MV-4-11 (cell line): ENCODE measurements at places on chromosomes 3 and 15.

GRCh38 chr15:69951898-69952555, 145.7 kb downstream of the TLE3 start:
- DNase-seq, result no peak

DNA sequence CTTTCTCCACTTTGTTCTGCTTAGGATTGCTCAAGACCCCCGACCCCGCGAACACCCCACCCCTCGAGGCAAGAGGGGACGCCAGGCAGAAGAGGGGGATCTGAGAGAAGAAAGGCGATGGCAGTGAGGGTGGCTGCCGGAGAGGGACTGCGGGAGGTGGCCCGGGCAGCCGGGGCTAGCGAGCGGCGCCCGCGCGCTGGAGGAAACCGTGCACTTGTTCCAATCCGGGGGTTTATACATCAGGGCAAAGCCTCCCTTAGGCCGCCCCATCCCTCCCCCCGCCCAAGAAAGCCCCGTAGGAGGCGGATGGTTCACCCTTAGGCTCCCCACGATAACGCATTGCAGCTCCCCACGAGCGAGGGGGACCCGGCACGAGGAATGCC, 475 bp downstream of the ERC2 start:
- DNase-seq, result no peak

DNA sequence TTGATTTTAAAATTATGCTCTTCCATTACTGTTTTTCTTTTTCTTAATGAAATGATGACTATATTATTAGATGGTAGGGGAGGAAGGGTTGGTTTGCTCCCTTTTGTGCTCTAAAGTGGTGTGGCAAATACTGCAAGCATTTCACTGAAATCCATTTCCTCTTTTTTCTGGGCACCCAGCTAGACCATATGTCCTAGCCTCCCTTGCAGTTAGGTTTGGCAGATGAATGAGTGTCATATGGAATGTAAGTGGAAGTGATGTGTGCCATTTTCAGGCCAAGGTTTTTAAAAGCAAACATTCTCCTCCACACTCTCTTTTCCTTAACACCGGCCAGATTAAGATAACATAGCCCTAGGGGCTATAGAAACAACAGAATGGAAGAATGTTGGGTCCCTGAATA, 363.0 kb downstream of the FGF12 start:
- peak; percentile 19 for DNase-seq

GRCh38 chr15:40081691-40082194, 26.9 kb downstream of the BMF start:
- no peak for DNase-seq

DNA sequence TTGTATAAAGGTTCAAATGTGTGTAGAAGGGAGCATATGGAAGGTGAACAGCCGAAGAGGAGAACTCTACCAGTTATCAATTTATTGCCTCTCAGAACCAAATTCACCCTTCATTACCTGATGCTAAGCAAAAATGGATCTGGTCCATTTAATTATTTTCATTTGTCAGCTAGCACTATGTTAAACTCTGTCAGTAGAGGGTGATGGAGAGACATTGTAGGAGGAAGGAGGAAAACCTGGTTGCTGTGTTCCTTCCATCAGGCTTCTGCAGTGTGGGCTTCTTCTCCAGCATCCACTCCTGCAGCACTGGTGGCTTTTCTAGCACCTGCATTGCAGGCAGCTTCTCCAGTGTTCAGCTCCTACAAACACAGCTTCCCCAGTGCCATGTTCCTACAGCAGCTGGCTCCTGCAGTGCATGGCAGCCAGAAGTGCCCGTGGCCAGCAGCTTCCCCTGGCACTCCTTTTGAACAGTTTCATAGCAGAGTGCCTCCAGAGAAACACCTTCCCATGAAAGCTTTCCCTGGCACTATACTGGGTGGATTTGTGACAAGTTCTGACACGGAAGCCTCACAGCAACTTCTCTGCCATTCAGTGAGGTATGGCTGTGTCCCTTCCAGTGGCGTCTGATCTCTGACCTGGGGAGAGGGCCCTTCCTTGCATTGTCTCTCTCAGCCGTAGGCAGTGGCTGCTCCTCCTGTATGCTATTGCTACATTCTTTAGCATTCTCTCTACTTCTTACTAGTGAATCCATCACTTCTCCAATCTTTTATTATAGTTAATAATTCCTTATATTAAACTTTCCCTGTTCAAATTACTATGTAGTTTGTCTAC, 14.6 kb upstream of the IL17RD start:
- no peak for DNase-seq

DNA sequence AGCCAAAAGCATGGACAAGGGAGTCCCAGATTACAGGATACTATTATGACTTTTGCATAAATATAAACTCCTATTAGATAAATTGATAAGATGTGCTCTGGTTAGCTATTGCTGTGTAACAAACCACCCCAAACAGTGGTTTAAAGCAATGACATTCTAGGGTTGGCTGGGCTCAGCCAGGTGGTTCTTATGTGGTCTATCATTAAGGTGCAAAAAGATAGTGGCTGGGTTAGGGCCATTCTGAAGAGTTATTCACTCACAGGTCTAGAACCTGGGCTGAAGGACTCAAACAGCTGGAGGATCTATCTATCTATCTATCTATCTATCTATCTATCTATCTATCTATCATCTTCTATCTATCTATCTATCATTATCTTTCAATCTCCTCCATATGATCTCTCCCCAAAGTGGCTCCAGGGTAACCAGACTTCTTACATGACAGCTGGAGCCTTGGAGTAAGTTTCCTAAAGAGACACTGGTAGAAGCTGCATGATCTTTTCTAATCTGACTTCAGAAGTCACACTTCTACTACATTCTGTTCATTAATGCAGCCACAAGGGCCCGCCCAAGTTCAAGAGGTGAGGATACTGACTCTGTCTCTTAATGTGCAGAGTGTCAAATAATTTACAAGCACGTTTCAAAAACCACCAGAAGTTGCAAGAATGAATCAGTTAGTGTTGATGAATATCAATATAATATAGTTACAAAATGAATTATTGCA, 74.9 kb upstream of the XCR1 start:
- DNase-seq, result peak; percentile 68

GRCh38 chr15:83559310-83559966, 94.5 kb upstream of the ADAMTSL3 start:
- DNase-seq, result peak; percentile 26

- peak; percentile 81 for DNase-seq
These were observed 6.5 kb downstream of the POPDC2 start for GRCh38 chr3:119653876-119654275.

GRCh38 chr3:127458696-127459604, 131.6 kb downstream of the TPRA1 start:
- DNase-seq, result peak; percentile 3

GRCh38 chr3:176359211-176359610, 838.1 kb downstream of the TBL1XR1 start:
- DNase-seq, result no peak

DNA sequence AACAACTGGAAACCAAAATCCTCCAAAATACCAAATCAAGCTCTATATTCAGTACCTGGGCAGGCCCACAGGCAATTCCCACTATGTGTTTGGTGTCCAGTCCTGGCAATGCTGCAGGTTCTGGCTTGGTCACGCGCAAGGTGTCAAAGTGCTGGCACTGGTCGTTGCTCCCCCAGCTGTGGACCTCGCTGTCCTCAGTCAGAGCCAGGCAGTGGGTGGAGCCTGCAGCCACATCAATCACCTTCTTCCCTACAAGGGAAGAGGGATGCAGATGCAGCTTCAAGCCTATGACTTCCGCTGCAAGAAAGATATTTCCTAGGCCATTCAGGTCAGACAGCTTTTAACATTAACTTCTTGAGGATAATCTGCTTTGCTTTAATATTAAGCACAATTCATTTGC, 61.3 kb downstream of the HERC2 start:
- DNase-seq, result no peak

- DNase-seq, result no peak
These were observed 366.8 kb upstream of the KCNMB2 start for GRCh38 chr3:178169421-178169820.

DNA sequence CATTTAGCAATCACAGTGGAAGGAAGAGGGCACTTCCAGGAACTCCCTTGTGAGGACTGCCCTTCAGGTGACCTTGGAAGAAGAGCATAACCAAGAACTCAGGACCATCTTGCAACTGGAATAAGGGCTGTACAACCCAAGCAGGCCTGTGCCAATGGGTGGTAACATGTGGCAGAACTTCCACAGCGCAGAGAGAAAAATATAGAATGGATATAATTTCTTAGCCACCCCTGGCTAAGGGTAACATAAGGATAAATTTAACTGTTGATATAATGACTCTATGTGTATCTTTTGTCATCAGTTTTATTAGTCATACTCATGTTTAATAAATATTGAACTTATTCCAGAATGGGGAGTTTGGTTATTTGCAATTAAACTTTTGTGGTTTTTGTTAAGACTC, 13.4 kb upstream of the MFSD1 start:
- no peak for DNase-seq

- DNase-seq, result no peak
These were observed 416.1 kb downstream of the ERC2 start for GRCh38 chr3:56052188-56052587.

GRCh38 chr15:45205192-45205591, 17.4 kb upstream of the SHF start:
- DNase-seq, result peak; percentile 65

DNA sequence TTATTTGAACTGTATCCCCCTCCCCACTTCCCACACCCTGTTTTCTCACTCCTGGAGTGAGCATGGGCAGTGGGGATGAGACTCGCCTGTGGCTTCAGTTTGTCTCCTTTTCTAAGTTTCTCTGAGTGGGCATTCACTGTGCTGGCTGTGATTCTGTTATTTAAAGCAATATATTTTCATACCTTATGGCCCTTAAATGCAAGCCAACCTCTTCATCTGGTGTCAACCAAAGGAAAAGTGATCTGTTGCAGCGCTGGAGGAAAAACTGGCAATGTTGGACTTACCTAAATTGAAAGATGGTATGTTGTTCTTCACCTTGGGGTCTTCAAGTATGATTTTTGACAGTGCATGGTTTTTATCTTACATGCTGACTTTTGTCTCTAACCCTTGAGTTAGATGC, 56.1 kb downstream of the RBM6 start:
- DNase-seq, result no peak

DNA sequence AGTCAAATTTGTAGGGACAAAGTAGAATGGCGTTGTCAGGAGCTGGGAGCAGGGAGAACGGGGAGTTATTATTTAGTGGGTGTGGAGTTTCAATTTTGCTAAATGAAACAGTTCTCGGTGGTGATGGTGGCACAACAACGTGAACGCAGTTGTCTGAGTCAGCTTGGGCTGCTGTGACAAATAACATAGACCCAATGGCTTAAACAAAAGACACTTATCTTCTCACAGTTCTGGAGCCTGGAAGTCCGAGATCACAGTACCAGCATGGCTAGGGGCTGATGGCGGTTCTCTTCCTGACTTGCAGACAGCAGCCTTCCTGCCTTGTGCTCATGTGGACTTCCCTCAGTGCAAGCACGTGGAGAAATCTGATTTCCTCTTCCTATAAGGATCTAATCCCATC, 90.2 kb downstream of the CHSY1 start:
- no peak for DNase-seq

DNA sequence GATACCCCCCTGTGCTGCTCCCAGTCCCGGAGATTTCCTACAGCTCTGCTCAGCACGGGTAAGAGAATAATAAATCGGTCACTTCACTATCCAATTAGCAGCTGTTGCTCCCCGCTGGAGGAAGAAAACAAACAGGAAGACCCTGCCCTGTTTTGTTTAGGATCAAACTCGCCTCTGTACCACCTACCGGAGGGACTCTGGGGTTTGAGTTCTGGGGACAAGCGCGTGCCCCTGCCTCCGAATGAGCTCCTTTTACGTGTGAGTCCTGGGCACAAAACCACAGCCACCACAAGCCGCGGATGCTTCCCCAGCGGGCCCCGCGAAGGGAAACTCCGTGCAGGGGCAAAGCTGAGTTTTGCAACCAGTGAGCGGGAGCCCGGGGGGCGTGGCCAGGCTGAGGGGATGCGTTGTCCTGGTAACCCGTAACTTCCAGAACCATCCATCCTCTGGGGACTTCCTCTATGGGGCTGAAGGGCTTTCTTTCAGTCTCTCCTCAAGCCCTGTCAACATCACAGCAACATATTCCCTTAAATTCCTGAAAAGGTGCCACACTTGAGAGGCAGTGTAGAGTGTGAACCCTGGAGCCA, 315.7 kb upstream of the PROK2 start:
- DNase-seq, result peak; percentile 97

DNA sequence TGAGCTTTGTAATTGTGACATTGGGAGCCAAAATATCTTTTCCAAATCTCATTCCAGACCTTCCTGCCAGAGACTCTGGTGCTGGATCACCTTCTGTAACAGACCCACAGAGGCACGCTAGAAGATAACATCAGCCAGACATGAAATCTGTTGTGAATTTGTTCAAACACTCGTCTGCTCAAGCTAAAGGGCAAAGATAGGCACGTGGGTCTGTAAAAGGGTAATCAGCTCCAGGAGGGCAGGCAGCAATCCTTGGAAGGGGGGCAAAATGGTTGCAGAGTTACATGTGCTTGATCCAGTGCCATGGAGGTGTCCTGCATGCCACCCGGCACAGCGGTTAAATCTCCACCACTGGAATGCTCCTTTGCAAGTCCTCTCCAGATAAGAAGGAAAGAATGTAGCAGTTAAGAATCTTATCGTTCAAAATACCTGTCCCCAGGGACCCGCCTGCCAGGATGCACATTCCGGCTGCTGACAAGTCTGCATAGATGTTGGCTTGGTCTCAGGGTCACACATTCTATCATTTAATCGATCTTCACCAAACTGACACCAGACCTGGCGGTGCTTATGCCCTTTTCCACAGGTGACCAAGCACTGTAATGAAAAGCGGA, 74.8 kb downstream of the ADAMTS9 start:
- no peak for DNase-seq
